Endodermal cell (in vitro differentiated cells): ENCODE measurements at places on chromosomes 12 and 14. TPM values are rescaled to one million over a fixed set of nuclear protein-coding genes. Genes with fewer than 3 reads are reported as not detected.

ITGA7 gene
- 89.0 and 122 TPM in 2 replicates for total RNA-seq

DNA sequence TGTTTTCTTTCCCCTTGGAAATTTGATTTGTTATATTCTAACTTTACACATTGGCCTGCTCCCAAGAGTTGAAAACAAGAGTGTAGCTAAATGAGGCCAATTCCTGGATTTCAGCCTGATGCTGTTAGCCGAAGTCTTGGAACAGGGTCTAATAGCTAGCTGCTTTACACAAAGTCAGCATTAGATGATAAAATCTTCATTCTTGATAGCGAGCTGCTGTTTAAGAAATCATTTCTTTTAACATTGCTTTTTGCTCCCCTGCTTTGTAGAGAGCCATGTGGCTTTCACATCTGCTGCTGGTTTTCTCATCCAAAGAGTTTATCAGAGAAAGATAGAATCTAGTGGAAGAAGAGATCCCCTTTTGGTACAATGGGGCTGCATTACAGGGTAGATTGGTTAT is 22.3 kb downstream of the FBXW8 start:
- DNase-seq = no peak
- H3K36me3 ChIP-seq = peaks cover 38% of the 10 kb centered on the region
- H3K4me1 ChIP-seq = peaks cover 4% of the 10 kb centered on the region

HVCN1 gene
- 7.5 and 8.8 TPM in 2 replicates for total RNA-seq

DNA sequence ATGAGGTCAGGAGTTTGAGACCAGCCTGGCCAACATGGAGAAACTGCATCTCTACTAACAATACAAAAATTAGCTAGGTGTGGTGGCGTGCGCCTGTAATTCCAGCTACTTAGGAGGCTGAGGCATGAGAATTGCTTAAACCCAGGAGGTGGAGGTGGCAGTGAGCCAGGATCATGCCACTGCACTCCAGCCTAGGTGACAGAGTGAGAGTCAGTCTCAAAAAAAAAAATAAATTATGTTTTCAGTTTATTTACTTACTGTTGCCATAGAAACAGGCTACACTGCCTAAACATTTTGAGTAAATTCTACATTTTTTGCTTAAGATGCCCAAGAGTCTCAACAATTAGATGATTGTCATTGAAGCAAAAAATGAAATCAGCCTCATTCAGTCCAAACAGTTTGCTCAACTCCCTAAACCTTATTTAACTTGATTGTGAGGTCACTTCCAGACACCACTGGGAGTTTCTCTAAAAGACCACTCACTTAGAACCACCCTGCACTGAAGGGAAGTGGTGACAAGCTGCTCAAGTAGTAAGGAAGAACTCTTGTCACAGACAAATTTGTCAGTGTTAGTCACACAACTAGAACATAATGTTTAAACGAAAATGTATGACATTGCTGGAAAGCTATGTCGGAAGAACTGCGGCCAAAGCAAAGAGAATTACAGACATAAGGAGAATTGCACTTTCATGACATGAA is 9.8 kb upstream of the GNPNAT1 start:
- H3K27me3 ChIP-seq = no peaks in the 10 kb centered on the region
- H3K4me3 ChIP-seq = no peak overlapping the region
- no peaks in the 10 kb centered on the region for H3K4me1 ChIP-seq
- no peak overlapping the region for H3K27ac ChIP-seq

PRPF40B gene
- 45.6 to 47.1 TPM (median 46.3 TPM) in 3 replicates for total RNA-seq

LRRC43 gene
- 1.4 and 1.5 TPM in 2 replicates for total RNA-seq

DNA sequence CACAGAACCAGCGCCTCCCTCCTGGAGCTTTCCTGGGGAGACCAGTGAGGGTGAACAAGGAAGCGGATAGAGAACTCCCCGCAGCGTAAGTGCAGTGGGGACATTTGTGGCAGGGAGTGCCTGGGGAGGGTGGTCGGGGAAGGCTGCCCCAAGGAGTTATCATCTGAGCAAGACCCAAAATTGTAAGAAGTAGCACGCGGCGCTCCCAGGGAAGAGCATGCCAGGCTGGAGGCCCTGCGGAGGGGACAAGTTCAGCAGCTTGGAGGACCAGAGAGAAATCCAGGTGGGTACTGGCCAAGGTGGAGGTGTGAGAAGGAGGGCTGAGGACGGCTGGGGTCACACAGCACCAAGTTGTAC is 46.2 kb upstream of the RIMBP2 start:
- no peaks in the 10 kb centered on the region for H3K4me1 ChIP-seq
- no peaks in the 10 kb centered on the region for H3K27me3 ChIP-seq
- DNase-seq = no peak
- no peak overlapping the region for H3K4me3 ChIP-seq

GRCh38 chr12:19453961-19454360 is 14.7 kb downstream of the AEBP2 start:
- H3K27me3 ChIP-seq = no peaks in the 10 kb centered on the region
- peaks cover 5% of the 10 kb centered on the region for H3K36me3 ChIP-seq
- no peak overlapping the region for H3K27ac ChIP-seq
- no peak for DNase-seq

GRCh38 chr12:123490089-123490488 is 32.1 kb downstream of the SNRNP35 start:
- peak overlapping the region; percentile 38 for H3K27ac ChIP-seq
- H3K36me3 ChIP-seq = peaks cover 4% of the 10 kb centered on the region
- H3K27me3 ChIP-seq = no peaks in the 10 kb centered on the region

SERPINA10 gene
- total RNA-seq = not detected in 2 replicates

MYL6B gene
- 153 and 166 TPM in 2 replicates for total RNA-seq

CDKL1 gene
- total RNA-seq = 1.7 to 2.6 TPM (median 2.3 TPM) in 3 replicates

KCNA5 gene
- total RNA-seq = 0.09 TPM in 1 of 2 replicates, not detected in the other

- DNase-seq = no peak
- no peak overlapping the region for H3K27ac ChIP-seq
- H3K27me3 ChIP-seq = no peaks in the 10 kb centered on the region
- no peaks in the 10 kb centered on the region for H3K4me1 ChIP-seq
Measured at GRCh38 chr12:27805238-27805637, 25.2 kb upstream of the MANSC4 start.

- H3K36me3 ChIP-seq = no peaks in the 10 kb centered on the region
- no peaks in the 10 kb centered on the region for H3K27me3 ChIP-seq
- DNase-seq = no peak
- no peaks in the 10 kb centered on the region for H3K4me1 ChIP-seq
Measured at GRCh38 chr12:46686267-46686942, 139.4 kb downstream of the SLC38A4 start.

DNA sequence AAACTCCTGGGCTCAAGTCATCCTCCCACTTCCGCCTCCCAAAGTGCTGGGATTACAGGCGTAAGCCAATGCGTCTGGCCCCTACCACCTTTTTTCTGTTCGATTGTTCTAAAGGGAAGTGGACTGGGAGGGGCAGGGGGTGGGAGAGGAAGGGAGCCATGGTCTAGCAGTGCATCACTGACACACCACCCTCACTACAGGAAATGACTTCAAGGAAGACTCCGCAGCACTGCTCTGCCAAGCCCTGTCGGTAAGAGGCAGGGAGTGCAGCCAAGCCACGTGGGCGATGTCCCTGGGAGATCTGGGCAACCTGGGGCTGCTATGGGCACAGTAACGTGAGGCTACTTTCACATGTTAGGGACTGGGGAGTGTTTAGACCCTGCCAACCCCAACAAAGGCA is 18.0 kb downstream of the LRRC74A start:
- H3K27me3 ChIP-seq = peaks cover 4% of the 10 kb centered on the region
- H3K4me1 ChIP-seq = no peaks in the 10 kb centered on the region
- H3K4me3 ChIP-seq = no peak overlapping the region
- DNase-seq = peak; percentile 76
- no peak overlapping the region for H3K27ac ChIP-seq
- no peaks in the 10 kb centered on the region for H3K36me3 ChIP-seq

- no peak overlapping the region for H3K27ac ChIP-seq
- H3K4me1 ChIP-seq = no peaks in the 10 kb centered on the region
- no peak overlapping the region for H3K4me3 ChIP-seq
Measured at GRCh38 chr12:58963844-58964243, 43.5 kb upstream of the LRIG3 start.

DNA sequence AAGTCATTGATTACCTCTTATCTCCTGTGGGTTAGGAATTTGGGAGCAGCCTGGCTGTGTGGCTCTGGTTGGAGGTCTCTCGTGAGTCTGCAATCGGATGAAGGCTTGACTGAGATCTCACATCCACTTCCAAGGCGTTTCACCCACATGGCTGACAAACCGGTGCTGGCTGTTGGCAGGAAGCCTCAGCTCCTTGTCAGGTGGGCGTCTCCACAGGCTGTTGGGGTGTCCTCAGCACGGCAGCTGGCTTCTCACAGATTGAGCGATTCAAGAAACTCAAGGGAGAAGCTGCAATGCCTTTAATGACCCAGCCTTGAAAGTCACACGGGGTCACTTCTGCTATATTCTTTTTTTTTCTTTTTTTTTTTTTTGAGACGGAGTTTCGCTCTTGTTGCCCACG is 28.6 kb upstream of the CORO1C start:
- H3K27me3 ChIP-seq = no peaks in the 10 kb centered on the region
- H3K36me3 ChIP-seq = no peaks in the 10 kb centered on the region
- DNase-seq = no peak
- H3K4me1 ChIP-seq = no peaks in the 10 kb centered on the region

- peak; percentile 93 for DNase-seq
- H3K4me1 ChIP-seq = peaks cover 3% of the 10 kb centered on the region
- H3K27me3 ChIP-seq = no peaks in the 10 kb centered on the region
- H3K36me3 ChIP-seq = no peaks in the 10 kb centered on the region
Measured at GRCh38 chr12:69415471-69416275, 54.5 kb upstream of the FRS2 start.

ACVRL1 gene
- total RNA-seq = 0.19 to 1.4 TPM (median 0.64 TPM) in 3 replicates

DNA sequence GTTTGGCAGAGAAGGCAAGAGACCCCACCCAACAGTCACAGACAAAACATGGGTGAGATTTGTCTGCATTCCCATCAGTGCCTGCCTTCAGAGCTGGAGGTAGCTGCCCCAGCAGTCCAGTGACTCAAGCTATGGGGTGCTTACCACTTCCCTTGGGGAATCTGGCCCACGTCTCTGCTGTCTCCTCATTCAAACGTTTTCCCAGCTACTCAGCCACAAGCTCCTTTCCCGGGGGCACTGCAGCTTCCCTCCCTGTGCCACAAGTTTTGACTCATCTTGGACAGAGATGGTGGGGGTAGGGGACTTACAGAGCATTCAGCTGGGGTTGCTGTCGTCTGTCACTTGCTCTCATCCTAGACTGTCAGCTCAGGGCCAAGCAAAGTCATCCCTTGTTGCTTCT is 66.6 kb downstream of the FBXL14 start:
- no peaks in the 10 kb centered on the region for H3K36me3 ChIP-seq
- no peak overlapping the region for H3K4me3 ChIP-seq
- no peak overlapping the region for H3K27ac ChIP-seq

DNA sequence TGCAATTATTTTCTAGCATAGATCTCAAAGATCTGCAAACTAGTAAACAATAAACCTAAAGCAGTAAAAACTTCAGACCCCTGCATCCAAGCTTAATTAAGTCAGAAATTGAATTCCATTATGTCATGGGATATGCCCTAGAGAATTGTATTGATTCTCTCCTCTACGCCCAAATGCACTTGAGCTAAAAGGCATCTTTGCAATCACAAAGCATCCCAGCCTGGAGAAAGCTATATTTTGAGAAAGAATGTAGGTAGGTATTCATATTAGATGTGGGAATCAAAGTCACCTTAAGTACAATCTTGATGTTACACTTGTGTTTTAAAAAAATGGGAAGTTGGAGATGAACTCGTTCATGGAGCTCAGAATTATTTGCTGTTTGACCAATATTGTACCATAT is 386.7 kb downstream of the ADAMTS20 start:
- no peaks in the 10 kb centered on the region for H3K27me3 ChIP-seq
- H3K27ac ChIP-seq = no peak overlapping the region
- H3K36me3 ChIP-seq = no peaks in the 10 kb centered on the region
- H3K4me3 ChIP-seq = no peak overlapping the region
- H3K4me1 ChIP-seq = no peaks in the 10 kb centered on the region

- H3K4me1 ChIP-seq = peaks cover 5% of the 10 kb centered on the region
- peak overlapping the region; percentile 61 for H3K4me3 ChIP-seq
- peaks cover 100% of the 10 kb centered on the region for H3K27me3 ChIP-seq
- peak; percentile 78 for DNase-seq
Measured at GRCh38 chr12:4909410-4909733, 333 bp upstream of the KCNA1 start.

- H3K36me3 ChIP-seq = no peaks in the 10 kb centered on the region
- H3K4me1 ChIP-seq = no peaks in the 10 kb centered on the region
- H3K4me3 ChIP-seq = no peak overlapping the region
- no peak overlapping the region for H3K27ac ChIP-seq
Measured at GRCh38 chr12:11786638-11787365, 137.3 kb downstream of the ETV6 start.

MYO1H gene
- not detected in 2 replicates for total RNA-seq

NTS gene
- total RNA-seq = 2.6 and 3.0 TPM in 2 replicates

AMHR2 gene
- total RNA-seq = 23.6 to 25.3 TPM (median 24.4 TPM) in 3 replicates

KERA gene
- not detected in 2 replicates for total RNA-seq

- peaks cover 23% of the 10 kb centered on the region for H3K36me3 ChIP-seq
- no peaks in the 10 kb centered on the region for H3K27me3 ChIP-seq
- peak; percentile 94 for DNase-seq
- peak overlapping the region; percentile 53 for H3K27ac ChIP-seq
Measured at GRCh38 chr12:121499929-121500793, 80.7 kb downstream of the KDM2B start.

GRCh38 chr12:122127839-122128238 is 46.2 kb downstream of the IL31 start:
- no peak overlapping the region for H3K27ac ChIP-seq
- DNase-seq = no peak
- H3K4me1 ChIP-seq = no peaks in the 10 kb centered on the region
- H3K4me3 ChIP-seq = no peak overlapping the region
- H3K27me3 ChIP-seq = no peaks in the 10 kb centered on the region
- peaks cover 8% of the 10 kb centered on the region for H3K36me3 ChIP-seq

DNA sequence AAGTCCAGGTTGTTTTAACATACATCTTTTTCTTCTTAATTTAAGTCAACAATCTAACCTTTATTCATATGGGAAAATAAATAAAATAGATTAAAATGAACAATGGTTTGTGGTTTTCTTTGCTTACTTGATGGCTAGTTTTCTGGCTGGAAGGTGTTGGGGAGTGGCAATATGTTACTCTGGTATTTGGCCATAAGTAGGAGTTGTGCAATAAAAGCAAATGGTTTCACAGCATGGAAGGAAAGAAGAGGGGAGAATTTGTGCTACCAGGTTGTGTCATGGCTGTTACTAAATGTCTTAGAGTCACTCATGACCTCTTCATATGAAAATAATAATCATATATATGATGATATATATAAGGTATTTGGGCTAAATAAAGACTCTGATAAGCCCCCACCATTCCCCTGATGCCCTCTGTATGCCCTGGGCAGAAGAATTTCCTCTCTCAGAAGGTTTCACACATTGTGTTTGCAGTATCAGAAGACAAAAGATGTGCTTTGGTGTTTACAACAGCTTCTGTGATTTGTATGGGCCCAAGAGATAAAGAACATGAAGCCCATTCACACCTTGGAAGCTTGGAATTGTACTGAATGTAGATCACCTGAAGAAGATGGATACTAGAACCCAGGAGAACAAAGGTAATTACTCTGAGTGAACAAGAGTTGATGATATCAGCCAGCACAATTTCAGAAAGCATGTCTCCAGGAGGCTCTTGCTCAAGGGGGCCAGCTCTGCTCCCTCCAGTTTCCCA is 160.9 kb downstream of the ALG10B start:
- no peaks in the 10 kb centered on the region for H3K36me3 ChIP-seq
- H3K4me1 ChIP-seq = peaks cover 3% of the 10 kb centered on the region
- H3K27me3 ChIP-seq = no peaks in the 10 kb centered on the region
- no peak overlapping the region for H3K27ac ChIP-seq
- peak; percentile 59 for DNase-seq
